ENCODE measurements at places on chromosomes 2 and 18. TPM values are rescaled to one million over a fixed set of nuclear protein-coding genes. Genes with fewer than 3 reads are reported as not detected.

Gene POTEJ
- polyA plus RNA-seq: not detected

Gene SAG
- polyA plus RNA-seq: 0.08 TPM

Gene STK36
- 68.1 TPM for polyA plus RNA-seq

Gene DNER
- polyA plus RNA-seq: 72.1 TPM

DNA sequence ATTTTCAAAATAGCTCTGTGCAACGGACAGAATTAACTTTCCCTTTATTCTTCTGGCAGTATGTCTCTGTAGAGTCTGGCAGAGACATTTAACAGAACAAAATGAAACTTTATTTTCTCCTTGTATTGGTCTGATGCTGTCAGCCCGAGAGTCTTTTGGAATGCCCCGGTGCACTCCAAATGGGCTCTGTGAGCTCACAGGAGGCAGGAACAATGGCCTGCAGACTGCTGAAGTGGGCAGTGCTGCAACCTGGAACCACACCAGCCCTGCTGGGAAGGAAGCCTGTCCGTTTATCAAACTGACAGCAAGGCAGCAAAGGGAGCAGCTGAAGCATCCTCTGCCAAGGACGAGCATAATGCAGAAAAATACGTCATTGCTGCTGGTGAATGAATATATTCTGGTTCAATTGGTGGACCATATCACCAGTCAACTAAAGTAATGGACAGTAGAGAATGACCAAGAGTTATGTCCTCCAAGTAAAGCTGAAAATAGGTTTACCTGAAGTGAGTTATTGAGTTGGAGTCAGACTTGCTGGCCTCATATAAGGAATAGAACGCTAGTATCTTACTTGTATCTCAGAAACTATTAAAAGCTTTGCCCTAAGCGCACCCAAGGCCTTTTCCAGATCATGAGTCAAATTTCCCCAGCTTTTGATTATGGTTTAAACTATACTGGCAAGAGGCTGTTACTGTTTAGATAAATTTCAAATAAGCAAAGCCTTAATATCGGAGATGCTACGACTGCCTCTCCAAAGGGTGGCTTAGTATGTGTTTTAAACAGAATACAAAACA, 207.6 kb upstream of the TANK start:
- DNase-seq: no peak

DNA sequence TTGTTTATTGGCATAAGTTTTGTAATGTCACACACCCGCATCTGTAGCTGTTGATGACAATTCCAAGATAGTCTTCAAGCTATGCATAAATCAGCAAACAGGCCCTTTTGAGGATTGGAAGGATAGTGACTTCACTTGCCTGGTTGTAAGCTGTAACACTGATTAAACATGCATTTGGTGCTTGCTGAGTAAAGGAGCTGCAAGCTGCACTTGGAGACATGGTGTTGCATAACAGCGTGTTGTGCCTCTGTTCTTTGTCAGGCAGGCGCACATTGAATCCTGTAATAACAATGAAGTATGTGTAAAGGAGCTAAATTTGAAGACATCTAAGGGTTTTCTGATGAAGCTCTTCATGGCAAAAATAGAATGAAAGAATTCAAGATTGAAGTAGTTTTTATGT, 68.7 kb upstream of the TTC27 start:
- DNase-seq: no peak

DNA sequence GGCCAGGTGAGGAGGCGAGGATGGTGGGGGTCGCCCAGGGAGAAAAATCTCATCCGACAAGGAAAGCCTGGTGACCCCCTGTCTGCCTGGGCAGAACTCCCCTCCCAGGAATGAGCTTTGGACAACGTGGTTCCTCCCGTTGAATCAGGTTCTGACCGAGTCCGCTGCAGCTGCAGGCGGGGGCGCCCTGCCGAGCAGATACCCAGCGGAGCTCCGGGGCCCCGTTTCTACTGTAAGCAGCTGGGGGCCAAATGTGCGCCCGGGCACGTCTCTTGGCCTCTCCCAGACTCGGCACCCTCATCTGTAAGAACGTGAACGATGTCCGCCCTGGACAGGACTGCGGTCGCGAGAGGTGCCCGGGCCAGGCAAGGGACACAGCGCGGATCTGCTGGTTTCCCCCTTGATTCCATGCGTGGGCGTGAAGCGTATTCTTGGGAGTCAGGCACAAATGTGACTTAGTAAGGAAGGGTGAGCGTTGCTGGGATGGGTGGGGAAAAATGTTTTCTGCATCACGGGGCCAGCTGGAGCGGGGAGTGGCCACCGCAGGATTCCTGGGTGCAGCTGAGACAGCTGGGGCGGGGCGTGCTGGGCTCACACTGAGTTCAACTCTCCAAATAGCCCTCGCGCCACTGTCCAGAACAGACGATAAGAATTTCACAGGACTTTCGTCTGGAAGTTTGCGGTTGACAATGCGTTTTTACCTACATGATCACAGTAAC, 20.2 kb upstream of the TUBB6 start:
- DNase-seq: no peak

- no peak for DNase-seq
These were observed 23.1 kb upstream of the C2orf74 start for GRCh38 chr2:61138859-61139258.

DNA sequence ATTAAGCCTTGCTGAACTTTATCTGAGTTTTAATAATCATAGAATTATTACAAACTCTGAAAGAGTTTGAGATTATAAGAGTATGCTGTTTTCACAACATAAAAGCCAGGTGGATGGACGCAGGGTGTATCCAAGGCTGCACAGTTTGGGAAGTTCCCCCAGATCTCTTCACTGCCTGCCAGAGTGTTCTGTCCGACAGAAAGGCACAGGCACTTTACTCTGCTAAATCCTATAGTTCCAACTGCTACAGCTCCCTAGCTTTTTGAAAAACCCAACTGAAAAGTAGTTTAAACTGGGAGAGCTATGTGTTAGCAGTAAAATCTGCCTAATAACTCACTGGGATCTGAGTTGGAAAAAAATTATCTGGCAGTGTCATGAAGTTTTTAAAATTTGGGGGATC, 38.0 kb downstream of the MFSD6 start:
- DNase-seq: no peak

GRCh38 chr2:119731983-119732382, 27.7 kb upstream of the PTPN4 start:
- no peak for DNase-seq

GRCh38 chr2:24493713-24494112, 2.7 kb downstream of the NCOA1 start:
- no peak for DNase-seq

DNA sequence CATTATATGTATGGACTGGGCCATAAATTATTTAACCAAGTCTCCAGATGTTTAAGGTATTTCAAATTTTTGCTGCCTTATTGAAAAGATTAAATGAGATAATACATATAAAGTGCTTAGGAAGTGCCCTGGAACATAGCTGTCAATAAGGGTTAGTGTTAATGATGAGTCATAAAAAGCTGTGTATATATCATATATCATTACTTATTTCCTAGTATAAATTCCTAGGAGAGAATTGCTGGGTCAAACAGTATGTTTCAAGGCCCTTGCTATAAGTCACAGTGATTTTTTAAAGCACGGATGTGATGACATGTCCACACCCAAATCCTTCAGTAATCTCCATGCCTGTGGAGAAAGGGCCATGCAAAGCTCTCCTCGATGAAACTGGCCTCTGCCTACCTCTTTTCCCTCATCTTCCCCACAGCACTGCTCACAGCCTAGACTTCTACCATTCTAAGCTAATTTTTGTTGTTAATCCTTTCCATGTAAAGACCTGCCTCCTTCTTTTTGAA, 8.5 kb downstream of the ZNF2 start:
- no peak for DNase-seq

DNA sequence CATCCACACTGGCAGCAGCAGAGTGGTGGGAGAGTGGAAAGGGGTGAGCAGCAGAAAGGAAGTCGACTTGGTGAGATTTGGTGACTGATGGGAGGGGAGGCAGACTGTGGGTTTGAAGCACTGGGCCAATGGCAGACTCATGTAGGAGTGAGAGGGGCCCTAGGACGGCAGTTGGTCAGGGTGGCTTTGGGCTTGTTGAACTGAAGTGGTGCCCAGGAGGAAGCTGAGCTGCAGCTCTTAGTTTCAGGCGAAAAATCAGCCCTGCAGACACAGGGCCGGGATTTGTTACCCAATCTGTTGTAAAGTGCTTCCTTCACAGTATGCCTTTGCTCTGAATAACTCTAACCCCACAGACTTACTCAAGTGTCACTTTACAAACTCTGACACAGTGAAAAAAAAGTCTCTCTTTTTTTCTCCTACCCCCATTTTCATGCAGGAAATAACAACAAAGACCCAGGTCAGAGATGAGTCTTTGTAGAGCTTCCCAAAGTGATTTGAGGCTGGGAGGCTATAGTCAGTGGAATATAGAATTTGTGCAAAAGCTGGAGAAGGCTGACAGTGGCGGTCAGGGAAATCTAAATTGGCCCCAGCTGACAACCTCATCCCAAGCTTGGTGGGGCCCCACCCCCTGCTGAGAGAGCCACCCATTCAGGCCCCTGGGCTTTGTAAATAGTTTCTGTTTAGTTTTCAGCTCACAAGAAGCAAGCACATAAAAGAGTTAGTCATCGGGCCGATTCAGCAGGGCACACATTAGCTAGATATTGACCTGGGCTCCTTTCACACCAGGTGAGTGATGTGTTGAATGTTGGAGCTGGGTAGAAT, 226.9 kb downstream of the VAPA start:
- DNase-seq: no peak

GRCh38 chr2:45982096-45982495, 315.1 kb upstream of the EPAS1 start:
- no peak for DNase-seq

GRCh38 chr2:21466341-21466927, 342.7 kb downstream of the TDRD15 start:
- DNase-seq: no peak

- DNase-seq: no peak
These were observed 28.1 kb downstream of the FAM171B start for GRCh38 chr2:186721956-186722355.
